ENCODE measurements at places on chromosomes 5 and 9.

- DNase-seq: no peak
These were observed 198.7 kb downstream of the NR2F1-AS1 start for GRCh38 chr5:93382188-93382825.

DNA sequence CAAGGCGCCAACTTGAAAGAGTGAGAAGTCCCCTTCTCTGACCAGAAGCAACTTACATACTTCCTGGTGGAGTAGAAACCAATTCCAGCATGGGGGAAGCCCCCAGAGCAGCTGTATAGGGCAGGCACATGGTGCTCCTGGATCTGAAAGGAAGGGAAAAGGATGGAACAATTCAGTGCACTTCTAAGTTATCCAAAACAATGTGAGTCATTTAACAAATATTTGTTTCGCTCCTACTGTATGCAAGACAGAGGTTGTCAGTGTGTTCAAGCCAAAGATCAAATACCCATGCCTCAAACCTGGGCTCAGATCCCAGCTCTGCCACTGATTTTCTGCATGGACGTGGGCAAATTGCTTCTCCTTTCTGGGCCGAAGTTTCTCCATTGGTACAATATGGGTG lies 67.1 kb downstream of the LHX2 start:
- DNase-seq: no peak

GRCh38 chr5:126253406-126253805 lies 169.8 kb upstream of the GRAMD2B start:
- DNase-seq: no peak

GRCh38 chr5:33338336-33339110 lies 102.2 kb upstream of the TARS1 start:
- DNase-seq: no peak

DNA sequence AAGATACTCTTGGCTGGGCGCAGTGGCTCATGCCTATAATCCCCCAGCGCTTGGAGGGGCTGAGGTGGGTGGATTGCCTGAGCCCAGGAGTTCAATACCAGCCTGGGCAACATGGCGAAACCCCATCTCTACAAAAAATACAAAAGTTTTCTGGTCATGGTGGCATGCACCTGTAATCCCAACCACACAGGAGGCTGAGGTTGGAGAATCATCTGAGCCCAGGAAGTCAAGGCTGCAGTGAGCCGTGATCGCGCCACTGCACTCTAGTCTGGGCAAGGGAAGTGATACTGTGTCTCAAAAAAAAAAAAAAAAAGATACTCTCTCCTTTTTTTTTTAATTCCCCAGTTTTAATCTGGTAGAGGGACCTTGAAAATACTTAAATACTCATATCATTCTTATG lies 15.0 kb downstream of the ANKRD33B start:
- DNase-seq: no peak

- no peak for DNase-seq
These were observed 12.1 kb upstream of the HAUS6 start for GRCh38 chr9:19114680-19115270.

GRCh38 chr5:131423056-131423455 lies 159.2 kb downstream of the CDC42SE2 start:
- peak; percentile 10 for DNase-seq

- DNase-seq: no peak
These were observed 509.4 kb downstream of the NFIB start for GRCh38 chr9:13804532-13804931.

DNA sequence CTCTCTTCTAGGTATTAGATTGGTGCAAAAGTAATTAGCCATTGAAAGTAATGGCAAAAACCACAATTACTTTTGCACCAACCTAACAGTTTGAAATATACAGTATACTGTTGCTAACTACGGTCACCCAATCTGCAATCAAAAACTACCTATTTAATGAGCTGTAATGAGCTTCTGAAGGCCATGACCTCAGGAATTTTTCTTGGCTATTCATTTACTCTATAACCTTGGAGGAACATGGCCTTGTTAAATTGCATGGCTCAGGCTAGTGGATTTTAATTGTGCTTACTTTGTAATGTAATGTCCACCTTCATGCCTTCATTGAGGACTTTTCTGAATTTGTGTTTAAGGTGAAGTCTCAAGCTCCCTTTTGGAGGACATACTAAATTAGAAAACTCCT lies 24.7 kb downstream of the DNAH5 start:
- no peak for DNase-seq

DNA sequence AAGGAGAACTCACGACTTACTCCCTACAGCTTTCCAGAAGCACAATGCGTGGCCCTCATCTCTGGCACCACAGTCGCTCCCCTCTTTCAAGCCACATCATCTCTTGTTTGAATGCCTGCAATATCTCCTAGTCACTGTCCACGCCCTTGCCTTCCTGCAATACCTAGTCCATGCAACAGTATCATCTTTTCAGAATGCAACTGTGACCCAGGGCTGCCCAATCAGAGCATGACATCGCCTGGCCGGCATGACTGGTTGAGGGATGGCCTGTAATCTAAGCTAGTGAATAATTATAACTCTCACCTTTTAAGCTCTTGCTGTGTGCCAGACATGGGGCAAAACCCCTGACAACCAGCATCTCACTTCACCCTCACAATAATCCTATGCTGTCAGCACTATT lies 52.5 kb upstream of the CPEB4 start:
- DNase-seq: no peak

DNA sequence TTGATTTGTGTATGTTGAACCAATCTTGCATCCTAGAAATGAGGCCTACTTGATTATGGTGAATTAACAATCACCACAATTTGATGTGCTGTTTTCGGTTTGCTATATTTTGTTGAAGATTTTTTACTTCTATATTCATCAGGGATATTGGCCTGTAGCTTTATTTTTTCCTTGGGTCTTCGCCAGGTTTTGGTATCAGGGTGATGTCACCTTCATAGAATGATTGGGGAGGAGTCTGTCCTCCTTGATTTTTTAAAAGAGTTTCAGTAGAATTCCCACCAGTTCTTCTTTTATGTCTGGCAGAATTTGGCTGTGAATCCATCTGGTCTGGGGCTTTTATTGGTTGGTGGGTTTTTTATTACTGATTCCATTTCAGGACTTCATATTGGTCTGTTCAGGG lies 115.2 kb downstream of the CPLANE1 start:
- no peak for DNase-seq

DNA sequence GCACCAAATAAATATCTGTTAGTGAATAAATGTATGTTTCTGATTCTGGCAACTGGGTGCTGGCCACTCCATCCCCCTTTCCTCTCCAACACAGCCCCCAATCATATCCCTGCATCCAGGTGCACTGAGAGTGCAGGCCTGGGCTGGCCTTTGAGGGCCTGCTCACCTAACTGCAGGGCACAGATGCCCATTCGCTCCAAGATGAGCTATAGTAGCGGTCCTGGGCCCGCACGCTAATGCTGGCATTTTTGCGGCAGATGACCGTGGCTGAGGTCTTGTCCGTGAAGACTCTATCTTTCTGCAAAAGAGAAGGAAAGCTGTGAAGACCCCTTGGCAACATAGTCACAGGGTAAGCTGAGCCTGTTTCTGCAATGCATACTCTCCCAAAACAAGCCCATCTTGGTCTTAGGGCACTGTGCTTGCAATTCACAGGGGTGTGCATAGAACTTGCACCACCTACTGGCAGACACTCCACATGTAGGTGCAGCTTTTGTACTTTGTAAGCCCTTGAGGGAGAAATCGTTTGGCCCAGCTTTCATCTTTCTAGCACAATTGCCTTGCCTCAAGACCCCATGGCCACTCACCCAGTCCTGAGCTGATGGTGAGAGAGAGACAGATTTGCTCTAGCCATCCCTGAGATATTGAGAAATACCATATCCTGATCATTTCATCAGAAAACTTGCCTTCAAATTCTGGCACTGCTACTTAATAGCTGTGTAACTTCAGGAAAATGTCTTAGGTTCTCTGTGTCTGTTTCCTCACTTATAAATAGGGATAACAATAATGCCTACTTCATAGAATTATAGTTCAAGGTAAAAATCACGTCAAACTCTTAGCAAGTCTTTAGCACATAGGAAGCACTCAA lies 13.5 kb downstream of the IL12B start:
- peak; percentile 26 for DNase-seq

- no peak for DNase-seq
These were observed at the start of gene PCDHB3 for GRCh38 chr5:141100243-141100805. PCDHB3 (plus strand) TSS chr5:141100473; CDS start chr5:141100650, 177 bp downstream.

DNA sequence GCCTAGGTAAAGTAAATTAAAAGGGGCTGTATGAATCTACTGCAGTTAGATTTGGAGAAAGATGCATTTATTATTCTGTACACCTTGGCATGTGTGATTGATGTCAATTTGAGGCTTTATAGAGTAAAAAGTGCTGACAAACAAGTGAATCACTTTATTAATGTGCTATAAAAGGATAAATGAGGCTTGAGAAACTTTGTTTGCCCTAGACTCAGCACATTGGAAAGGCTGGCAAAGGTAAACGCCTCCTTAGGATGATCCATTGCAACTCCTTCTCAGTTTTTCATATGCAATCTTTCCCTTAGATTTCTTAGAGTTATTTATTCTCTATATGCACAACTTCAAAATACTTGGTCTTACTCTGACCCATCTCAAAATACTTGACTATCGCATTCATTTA lies 369.0 kb downstream of the HINT1 start:
- DNase-seq: no peak

- DNase-seq: no peak
These were observed 21.3 kb upstream of the NCS1 start for GRCh38 chr9:130150779-130151382.

DNA sequence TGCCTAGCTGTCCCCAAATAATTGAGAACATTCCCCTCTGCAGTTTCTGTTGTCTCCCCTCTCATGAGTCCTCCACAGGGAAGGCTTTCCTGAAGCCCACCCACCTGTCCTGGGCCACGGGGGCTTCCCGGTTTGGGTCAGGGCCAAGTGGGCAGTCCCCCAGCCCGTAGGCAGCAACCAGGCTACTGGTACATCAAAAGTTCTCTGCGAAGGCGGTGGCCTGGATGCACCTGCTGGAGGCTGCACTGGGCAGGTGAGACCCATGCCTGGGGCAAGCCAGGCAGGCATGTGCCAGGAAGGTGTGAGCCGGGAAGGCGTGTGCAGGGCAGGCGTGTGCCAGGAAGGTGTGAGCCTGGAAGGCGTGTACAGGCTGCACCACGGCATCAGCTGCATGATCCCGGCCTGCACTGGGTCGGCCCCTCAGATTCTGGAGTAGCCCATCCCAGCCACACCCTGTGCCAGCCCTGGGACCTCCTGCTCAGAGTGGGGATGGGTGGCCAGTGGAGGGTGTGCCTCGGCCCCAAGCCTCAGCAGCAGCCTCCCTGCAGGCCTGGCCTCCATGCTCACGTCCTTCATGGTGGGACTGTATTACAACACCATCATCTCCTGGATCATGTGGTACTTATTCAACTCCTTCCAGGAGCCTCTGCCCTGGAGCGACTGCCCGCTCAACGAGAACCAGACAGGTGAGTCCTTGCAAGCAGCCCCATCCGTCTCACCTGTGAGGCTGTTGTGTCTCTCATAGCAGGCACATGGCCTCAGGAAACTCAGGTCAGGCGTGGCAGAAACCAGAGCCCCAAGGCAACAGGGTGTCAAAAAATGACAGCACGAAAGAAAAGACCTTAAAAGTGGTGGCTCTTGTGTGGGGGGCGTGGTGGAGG lies 8.7 kb downstream of the SLC6A19 start:
- no peak for DNase-seq

DNA sequence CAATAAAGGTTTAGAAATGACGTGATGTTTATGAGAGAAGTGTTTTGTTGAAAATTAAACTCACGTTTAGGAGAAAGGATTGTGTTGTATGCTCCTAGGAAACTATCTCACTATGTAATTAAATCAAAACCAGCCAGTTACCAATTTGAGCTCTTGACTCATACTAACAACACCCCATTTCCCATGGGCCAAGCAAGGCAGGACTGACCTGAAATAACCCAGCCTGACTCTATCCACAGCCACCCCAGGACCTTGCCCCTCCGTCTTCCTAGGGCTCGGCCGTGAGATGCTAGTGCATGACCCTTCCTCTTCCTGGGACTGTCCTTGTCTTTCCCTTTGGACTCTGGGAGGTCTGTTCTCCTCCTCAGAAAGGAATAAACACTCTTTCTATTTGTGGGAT lies 16.4 kb downstream of the TLR4 start:
- peak; percentile 29 for DNase-seq

DNA sequence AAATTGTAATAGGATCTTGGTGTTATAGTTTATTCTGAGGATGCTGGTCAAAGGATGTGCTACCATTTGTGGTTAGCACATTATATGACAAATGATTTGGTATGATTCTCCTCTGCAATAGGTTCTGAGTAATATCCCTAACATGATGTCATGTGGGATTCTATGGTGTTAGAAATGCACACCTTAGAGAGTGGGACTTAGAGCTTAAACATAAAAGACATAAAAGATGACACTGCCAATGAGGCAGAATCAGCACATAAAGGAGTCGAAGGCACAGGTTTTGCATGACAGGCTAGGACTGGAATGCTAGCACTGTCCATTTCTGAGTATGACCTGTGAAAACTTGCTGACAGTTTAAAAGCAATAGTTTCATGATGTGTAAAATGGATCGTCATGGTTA lies 100.4 kb downstream of the OSTF1 start:
- DNase-seq: no peak

DNA sequence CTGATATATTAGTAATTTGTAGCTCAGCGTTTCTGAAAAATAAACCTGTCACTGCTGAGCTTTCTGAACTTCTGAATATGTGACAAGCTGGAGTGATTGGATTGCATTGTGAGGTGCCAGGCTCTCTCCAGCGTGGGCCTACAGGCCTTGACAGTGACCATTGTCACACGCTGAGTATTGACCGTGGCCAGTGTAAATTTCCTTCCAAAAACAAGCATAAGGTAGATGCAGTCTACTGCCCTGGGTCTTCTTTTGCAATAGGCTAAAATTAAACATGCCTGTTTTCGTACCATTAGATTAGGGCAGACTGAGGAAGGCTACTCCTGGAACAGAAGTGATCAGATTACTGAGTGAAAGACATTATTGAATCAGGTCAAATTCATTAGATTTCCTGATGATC lies 60.2 kb downstream of the SPEF2 start:
- DNase-seq: no peak

- no peak for DNase-seq
These were observed 170.5 kb downstream of the TLE4 start for GRCh38 chr9:79742110-79742721.

DNA sequence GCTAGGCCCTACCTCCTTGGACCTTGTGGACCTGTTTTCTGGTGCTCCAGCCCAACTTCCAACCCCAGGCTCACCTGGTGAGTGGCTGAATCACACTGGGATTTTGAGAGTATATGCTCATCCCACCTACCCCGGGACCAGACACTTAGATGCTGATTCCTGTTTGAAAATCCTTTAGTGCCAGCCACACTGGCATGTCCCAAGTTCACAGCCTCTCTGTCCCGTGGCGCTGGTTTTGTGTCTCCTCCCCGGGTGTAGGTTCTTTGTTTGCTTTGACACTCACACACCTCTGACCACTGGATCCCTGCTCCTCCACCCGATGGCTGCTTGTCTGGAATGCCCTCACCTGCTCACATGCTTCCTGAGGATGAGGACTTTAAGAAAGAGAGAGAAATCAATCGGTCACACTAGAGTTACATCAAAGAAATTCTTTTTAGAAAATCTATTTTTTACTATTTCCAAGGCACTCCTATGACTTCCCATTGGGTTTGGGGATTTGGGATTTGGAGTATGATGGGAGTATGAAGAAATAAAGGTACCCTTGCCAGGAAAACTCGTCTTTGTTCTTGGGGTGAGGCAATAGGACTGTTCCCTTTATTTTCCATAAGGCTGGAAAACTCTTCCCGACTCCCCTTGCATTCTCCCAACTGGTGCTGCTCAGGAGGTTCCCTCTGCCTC lies 7.3 kb upstream of the SLC25A48 start:
- DNase-seq: no peak
